ENCODE measurements at places on chromosomes 16 and 17.

DNA sequence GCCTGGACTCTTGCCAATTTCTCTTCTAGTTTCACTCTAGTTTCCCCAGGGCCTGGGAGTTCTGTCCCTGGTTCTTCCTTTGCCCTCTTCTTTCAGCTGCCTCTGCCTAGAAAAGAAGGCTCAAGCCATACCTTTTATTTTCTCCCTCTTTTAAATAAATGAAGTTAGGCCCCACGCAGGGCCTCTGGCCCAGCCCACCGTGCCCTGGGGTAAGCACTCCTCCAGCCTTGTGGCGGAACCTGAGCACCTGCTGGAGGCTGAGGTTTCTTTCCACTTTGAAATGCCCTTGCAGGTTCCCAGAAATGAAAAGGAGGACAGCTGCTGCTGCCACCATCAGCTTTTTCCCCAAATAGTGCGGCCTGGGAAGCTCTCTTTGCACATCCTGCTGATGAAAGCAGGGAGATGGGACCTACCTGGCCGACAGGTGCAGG is 139.4 kb downstream of the CCDC182 start:
- DNase-seq = no peak

DNA sequence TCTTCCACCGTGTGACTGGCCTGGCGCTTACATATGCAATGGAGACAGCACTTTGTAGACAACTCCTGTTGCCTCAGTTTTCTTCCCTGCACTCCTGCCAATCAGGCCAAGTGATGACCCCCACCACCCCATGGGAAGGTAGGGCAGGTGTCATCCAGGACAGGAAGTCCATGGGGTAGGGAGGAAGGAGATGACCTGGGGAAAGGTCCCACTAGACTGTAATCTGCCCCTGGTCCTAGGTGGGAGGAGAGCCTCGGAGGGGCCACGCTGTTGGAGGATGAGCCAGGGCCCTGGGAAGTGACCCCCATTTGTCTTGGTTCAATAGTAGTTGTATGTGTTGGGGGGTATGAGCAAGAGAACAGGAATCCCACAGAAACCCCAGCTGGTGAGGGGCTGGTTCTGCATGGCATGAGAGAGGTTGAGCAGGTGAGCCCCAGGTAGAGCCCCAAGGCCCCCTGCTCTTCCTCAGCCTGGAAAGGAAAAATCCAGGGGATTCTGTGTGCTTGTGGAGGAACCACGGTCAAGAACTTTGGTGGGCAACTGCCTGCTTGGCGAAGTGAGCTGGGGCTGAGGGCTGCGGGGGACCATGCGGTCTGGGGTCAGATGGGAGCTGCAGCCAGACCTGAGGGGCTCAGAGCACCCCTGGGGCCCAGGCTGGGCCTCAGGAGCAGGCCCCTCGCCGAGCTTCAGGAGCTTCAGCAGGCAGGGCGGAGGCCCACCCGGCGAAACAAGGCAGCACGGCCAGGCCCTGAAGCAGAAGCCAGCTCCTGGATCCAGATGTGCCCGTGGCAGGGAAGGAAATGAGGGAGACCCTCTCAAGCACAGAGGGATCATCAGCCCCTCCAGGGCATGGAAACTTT is 50.7 kb downstream of the NT5M start:
- DNase-seq = no peak

- DNase-seq = no peak
These were observed 595.2 kb downstream of the TOX3 start for GRCh38 chr16:51951668-51952298.

DNA sequence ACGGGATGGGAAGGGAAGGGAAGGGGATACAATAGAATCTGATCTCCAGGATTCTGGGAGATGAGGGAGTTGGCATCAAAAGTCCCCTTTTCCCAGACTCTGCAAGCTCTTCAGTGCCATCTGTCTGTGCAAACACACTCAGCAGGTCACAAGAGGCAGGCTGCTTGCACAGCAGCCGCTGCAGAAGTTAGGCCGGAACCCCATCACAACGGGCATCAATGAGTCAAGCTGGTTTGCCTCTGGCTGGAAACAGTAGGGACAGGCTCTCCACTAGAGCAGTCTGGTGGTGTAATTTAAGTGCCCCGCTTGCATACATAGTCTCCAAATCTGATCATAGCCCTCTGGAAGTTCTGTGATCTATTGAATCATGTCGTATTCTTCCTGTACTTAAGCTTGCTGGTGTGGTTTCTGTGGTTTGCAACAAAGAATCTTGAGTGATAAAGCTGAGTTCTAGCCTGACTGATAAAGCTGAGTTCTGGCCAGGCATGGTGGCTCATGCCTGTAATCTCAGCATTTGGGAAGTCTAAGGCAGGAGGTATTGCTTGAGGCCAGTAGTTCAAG is 33.7 kb upstream of the KDM8 start:
- no peak for DNase-seq

- DNase-seq = no peak
These were observed 5.8 kb upstream of the FN3KRP start for GRCh38 chr17:82710499-82711232.

- DNase-seq = no peak
These were observed 418.0 kb upstream of the HSBP1 start for GRCh38 chr16:83389751-83390150.

GRCh38 chr16:86277221-86277620 is 233.1 kb upstream of the FOXF1 start:
- no peak for DNase-seq

DNA sequence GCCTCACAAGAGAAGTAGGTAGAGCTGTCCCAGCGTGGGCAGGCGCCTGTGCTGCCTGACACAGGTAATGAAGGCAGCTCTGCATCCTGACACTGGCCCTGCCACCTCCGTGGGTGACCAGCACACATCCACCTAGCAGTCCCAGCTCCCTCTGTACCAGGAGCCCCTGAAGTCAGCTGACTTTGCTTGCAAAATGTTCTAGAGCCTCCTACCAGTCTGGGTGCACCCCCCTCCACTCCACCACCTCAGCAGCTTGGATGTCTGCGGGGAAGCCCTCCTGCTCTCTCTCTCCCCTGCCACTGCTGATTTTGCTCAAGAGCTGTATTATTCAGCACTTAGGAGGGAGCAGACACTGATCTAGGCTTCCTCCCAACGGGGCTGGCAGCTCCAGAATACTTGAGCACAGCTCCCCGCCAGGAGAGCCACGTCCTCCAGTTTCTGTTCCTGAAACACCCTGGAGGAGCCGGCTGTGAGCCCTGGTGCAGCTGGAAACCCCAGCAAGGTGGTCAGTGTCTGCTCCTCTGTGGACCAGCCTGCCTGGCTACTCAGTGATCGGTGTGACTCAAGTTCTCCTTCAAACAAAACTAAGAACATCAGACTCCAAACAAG is 1.0 kb downstream of the RNF166 start:
- DNase-seq = no peak

DNA sequence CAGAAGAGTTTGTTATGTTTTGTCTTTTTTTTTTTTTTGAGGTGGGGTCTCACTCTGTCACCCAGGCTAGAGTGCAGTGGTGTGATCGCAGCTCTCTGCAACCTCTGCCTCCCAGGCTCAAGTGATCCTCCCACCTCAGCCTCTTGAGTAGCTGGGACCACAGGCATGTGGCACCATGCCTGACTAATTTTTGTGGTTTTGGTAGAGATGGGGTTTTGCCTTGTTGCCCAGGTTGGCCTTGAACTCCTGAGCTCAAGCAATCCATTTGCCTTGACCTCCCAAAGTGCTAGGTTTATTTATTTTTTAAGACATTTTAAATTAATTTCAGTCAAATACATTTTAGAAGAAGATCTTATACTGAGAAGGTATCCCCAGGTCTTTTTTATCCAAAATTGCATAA is 366.7 kb downstream of the KCNJ2 start:
- DNase-seq = no peak

- no peak for DNase-seq
These were observed 11.8 kb downstream of the SLC9A5 start for GRCh38 chr16:67260426-67261063.

DNA sequence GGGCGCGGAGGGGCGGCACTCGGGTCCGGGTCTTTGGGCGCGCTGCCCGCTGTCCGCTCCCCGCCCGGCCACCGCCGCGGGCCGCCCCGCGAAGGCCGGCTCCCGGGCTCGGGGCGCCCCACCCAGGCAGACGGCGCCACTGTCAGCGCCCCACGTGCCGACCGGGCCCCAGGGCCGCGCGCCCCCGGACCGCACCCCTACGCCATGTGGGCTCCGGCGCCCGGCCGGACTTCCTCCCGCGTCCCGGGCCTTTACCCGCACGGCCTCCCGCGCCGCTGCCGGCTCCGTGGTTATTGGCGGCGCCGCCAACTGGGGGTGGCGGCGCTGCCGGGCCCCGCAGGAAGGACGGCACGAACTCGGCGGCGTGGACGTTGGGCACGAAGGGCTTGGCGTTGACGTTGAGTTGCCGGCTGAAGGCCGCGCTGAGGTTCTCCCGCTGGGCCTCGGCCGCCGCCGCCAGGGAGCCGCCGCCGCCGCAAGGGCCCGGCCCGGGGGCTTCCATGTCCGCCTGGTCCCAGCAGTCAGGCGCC is 577 bp downstream of the GSPT1 start:
- DNase-seq = peak; percentile 64

GRCh38 chr17:65228287-65228686 is 91.1 kb downstream of the RGS9 start:
- no peak for DNase-seq

Measured in right forelimb (tissue), 1 donor.